ENCODE measurements at places on chromosomes 4 and X.

- H3K36me3 ChIP-seq = no peaks in the 10 kb centered on the region
- no peaks in the 10 kb centered on the region for H3K4me1 ChIP-seq
- no peaks in the 10 kb centered on the region for H3K27me3 ChIP-seq
- H3K4me3 ChIP-seq = no peak overlapping the region
Observed at GRCh38 chrX:85619962-85620361, 240.5 kb upstream of the POF1B start.

DNA sequence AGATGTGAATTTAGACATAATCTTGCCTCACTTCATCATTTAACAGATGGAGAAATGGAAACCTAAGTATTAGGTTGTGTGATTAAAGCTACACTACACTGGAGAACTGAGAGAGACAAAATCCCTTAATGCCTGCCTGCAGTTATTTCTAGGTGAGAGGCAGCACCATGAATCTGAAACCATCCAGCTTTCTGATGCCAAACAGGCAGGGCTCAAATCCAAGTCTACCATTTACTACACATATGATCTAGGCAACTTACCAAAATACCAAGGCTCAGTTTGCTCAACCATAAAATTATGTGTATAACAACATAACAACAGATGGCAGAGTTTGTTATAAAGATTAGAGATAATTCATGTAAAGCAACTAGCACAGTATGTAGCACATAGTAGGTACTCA lies 38.7 kb downstream of the GABRA4 start:
- peaks cover 6% of the 10 kb centered on the region for H3K4me1 ChIP-seq
- no peak overlapping the region for H3K27ac ChIP-seq
- H3K27me3 ChIP-seq = no peaks in the 10 kb centered on the region
- no peak for DNase-seq
- H3K36me3 ChIP-seq = no peaks in the 10 kb centered on the region

DNA sequence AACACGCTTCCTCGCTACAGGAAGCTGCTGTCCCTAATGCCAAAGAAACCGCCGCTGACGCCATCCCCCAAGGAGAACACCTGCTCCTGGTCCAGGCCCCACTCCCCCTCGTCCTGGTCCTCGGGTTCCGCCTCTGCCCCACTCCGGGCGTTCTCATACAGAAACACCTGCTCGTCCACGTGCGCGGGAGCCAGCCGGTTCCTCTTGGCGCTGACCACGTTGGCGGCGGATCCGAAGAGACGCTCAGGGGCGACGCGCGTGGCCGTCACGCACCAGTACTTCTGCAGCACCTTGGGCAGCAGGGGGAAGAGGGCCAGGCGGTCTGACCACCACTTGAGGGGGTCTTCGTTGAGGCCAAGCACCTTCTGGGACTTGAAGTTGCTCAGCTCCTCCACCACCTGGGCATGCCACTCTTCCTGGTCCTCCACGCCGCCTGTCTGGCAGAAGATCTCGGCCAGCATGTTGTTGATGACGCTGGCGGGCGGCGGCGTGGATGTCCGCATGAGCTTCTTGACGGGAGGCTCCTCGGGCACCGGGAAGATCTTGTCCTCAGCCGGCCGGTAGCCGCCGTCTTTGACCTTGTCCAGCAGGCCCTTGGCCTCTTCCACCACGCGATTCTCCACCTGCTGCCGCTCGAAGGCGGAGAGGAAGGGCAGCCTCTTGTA lies 12.0 kb downstream of the DHRSX start:
- H3K4me3 ChIP-seq = no peak overlapping the region
- DNase-seq = no peak
- H3K27ac ChIP-seq = no peak overlapping the region
- H3K36me3 ChIP-seq = peaks cover 51% of the 10 kb centered on the region

DNA sequence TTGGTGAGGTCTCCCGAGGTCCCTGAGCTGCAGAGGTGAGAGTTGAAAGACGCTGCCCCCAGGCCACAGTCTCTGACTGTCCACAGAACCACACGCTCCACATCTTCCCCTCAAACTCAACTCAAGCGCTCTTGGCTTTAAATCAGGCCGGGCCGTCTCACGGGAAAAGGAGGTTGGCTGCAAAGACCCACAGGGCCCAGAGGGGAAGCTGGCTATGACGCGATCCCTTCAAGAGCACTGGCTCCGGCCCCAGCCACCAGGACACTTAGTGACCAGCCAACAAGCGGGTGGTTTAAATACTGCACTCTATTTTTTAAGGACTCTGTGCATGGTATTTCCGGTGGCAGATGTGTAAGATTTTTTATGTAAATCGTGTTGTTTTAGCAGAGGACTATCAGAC lies 19.9 kb downstream of the LRPAP1 start:
- no peak for DNase-seq
- H3K4me3 ChIP-seq = no peak overlapping the region
- H3K27ac ChIP-seq = no peak overlapping the region
- no peaks in the 10 kb centered on the region for H3K4me1 ChIP-seq
- no peaks in the 10 kb centered on the region for H3K27me3 ChIP-seq

DNA sequence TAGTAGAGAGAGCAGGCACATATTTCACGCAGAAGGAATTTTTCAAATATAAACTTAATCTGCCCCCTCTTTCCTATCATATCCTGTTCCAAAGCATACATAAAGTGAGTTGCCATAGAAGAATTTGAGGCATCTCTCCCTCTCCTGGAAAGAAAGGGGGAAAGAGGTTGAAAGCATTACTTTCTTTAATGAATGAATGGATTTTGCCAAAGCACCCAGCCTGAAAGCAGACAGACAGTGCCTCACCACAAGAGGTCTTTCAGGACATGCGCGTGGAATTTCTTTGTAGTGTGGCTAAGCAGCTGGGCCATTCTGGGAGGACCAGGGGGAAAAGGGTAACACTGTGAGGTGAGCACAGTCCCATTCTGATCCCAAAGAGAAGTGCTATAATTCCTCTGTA lies 651.4 kb downstream of the IQCM start:
- peak; percentile 92 for DNase-seq
- H3K27me3 ChIP-seq = no peaks in the 10 kb centered on the region
- H3K36me3 ChIP-seq = no peaks in the 10 kb centered on the region
- H3K4me1 ChIP-seq = peaks cover 16% of the 10 kb centered on the region
- no peak overlapping the region for H3K4me3 ChIP-seq
- peak overlapping the region; percentile 65 for H3K27ac ChIP-seq

DNA sequence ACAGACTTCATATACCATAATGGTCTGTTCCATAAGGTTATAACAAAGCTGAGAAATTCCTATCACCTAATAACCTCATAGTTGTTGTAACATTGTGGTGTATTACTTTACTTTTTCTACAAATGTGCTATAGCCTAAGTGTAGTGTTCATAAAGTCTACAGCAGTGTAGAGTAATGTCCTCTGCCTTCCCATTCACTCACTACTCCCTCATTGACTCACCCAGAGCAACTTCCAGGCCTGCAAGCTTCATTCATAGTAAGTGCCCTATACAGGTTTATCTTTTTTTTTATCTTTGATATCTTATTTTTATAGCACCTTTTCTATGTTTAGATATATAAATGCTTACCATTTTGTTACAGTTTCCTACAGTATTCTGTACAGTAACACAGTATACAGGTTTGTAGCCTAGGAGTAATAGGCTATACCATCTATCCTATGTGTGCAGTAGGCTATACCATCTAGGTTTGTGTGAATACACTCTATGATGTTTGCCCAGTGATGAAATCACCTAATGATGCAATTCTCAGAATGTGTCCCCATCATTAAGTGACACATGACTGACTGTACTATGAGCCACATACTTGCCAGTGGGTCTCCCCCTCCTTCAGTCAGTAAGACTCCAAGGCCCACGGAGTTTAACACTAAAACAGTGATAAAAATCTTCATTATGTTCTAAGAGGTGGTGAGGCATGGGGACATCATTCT lies 299.9 kb downstream of the UNC5C start:
- H3K27ac ChIP-seq = no peak overlapping the region
- no peak for DNase-seq
- H3K27me3 ChIP-seq = no peaks in the 10 kb centered on the region
- H3K4me3 ChIP-seq = no peak overlapping the region
- no peaks in the 10 kb centered on the region for H3K36me3 ChIP-seq

DNA sequence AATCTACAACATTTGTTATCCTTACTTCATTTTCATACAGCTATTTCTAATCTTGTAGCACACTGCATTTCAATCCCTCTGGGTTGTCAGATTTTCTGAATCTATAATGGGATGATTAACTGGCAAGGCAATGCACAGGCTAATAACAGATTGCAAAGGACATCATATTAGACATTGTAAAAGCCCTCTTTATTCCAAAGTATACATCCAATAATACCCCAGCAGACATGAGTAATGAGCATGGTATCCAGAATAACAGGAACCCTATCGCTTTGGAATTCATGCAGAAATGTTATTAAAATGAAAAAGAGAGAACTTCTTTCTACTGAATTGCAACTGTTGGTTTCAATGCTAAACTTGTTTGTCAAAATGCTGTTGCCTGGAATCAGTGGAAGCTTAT lies 122.9 kb downstream of the C4orf33 start:
- H3K4me1 ChIP-seq = no peaks in the 10 kb centered on the region
- no peak overlapping the region for H3K4me3 ChIP-seq
- no peaks in the 10 kb centered on the region for H3K36me3 ChIP-seq
- no peaks in the 10 kb centered on the region for H3K27me3 ChIP-seq
- H3K27ac ChIP-seq = no peak overlapping the region

DNA sequence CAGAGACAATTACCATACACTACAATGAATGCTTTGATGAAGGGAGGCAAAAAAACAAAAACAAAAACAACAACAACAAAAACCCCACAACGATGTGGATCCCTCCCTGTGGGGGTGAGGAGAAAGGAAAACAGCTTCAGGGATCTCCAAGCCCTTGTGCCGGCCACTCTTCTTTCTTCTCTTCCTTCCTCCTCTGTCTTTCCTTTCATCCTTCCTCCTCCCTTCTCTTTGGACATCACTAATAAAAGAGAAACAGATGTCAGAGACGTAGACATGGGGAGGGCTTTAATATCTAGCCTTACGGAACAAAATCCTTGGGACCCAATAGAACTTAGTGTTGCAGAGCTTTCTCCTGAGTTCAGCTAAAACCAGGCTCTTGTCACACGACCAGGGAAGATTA lies 18.8 kb upstream of the STX18 start:
- H3K4me1 ChIP-seq = peaks cover 12% of the 10 kb centered on the region
- H3K27me3 ChIP-seq = no peaks in the 10 kb centered on the region
- no peak for DNase-seq
- no peaks in the 10 kb centered on the region for H3K36me3 ChIP-seq
- H3K4me3 ChIP-seq = no peak overlapping the region

GRCh38 chr4:169823685-169824084 lies 65.9 kb upstream of the HPF1 start:
- no peak overlapping the region for H3K27ac ChIP-seq
- H3K4me3 ChIP-seq = no peak overlapping the region
- peak; percentile 60 for DNase-seq
- no peaks in the 10 kb centered on the region for H3K36me3 ChIP-seq
- H3K4me1 ChIP-seq = no peaks in the 10 kb centered on the region

- no peaks in the 10 kb centered on the region for H3K4me1 ChIP-seq
- no peak overlapping the region for H3K27ac ChIP-seq
- no peak overlapping the region for H3K4me3 ChIP-seq
- H3K27me3 ChIP-seq = no peaks in the 10 kb centered on the region
Observed at GRCh38 chr4:155353923-155354540, 22.7 kb downstream of the MAP9 start.

DNA sequence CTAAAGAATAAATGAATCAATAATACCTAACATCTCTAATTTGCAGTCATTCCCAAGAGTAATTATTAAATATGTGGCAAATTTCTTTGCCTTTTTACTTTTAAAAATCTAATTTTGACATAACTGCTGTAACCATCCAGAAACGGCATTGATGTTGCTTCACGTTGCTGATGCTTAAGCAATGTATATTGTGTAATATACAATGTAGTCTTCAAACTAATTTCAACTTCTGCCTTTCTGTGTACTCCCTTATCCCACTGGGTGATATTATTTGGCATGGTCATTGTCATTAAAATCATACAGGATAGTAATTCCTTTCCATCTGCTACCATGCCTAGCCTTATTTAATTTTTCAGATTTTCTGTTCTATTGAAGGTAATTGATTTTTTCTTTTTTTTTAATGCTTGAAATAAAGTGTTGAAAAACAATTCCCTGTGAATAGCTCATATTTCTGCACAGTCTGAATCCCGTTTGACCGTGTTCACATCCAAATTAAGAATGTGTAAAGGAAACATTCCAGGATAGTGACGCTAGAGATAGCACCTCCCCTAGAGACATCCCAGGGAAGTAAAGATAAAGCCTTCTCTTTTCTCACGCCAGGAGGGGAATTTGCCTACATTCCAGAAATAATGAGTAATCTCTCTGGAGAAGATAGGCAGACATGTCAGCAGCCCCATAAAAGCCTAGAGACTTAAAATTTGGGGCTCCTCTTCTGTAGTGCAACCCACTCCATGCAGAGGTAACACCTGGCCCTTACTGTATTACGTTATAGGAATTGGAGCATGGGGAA lies 8.6 kb downstream of the FAM200B start:
- no peaks in the 10 kb centered on the region for H3K27me3 ChIP-seq
- peaks cover 4% of the 10 kb centered on the region for H3K36me3 ChIP-seq
- peaks cover 7% of the 10 kb centered on the region for H3K4me1 ChIP-seq
- H3K27ac ChIP-seq = peak overlapping the region; percentile 76
- peak; percentile 93 for DNase-seq
- H3K4me3 ChIP-seq = no peak overlapping the region

GRCh38 chrX:115940888-115941332 lies 229.6 kb upstream of the AGTR2 start:
- H3K27me3 ChIP-seq = peaks cover 21% of the 10 kb centered on the region
- no peak overlapping the region for H3K27ac ChIP-seq
- H3K4me3 ChIP-seq = peak overlapping the region; percentile 33
- peak; percentile 45 for DNase-seq

DNA sequence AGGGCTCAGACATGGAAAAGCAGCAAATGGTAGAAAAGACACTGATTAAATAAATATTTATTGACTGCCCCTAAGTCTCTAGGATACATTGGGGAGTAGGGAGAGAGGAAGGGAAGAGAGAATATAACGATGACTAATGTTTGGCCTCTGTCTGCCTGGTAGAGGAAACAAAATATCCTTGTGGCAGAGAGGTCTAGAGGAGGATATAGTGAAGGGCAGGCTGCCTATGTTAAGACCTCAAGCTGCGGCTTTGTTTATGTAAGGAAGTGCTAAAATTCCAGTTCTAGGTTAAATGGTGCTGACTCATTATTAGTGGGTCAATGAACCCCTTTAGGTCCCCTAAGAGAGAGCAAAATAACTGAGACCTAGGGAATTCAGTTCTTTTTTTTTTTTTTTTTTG lies 427.3 kb upstream of the FTHL17 start:
- no peaks in the 10 kb centered on the region for H3K36me3 ChIP-seq
- no peaks in the 10 kb centered on the region for H3K27me3 ChIP-seq
- DNase-seq = peak; percentile 42
- no peak overlapping the region for H3K27ac ChIP-seq

DNA sequence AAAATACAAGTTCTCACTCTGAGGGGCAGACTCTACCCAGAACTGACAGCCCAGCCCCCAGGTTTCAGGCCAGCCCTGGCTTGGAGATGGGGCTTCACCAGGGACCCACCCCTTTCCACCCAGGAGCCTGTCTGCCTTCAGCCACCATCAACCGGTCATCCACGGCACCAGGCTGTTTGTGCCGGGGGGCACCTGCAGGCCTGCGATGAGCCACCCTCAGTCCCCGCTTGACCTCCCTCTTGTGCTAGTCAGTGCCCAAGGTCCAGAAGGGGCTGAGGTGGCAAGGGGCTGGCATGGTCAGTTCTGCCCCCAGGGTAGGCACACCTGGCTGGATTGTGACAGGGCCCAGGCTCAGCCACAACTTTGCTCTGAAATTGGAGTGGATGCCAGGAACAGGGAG lies 82.1 kb downstream of the ADRA2C start:
- no peak overlapping the region for H3K4me3 ChIP-seq
- H3K27ac ChIP-seq = no peak overlapping the region
- no peaks in the 10 kb centered on the region for H3K4me1 ChIP-seq
- peaks cover 9% of the 10 kb centered on the region for H3K27me3 ChIP-seq

- no peaks in the 10 kb centered on the region for H3K4me1 ChIP-seq
- DNase-seq = peak; percentile 28
- H3K36me3 ChIP-seq = no peaks in the 10 kb centered on the region
- no peak overlapping the region for H3K4me3 ChIP-seq
- H3K27ac ChIP-seq = no peak overlapping the region
Observed at GRCh38 chr4:20764366-20764992, 64.2 kb downstream of the PACRGL start.

Measured in IMR-90 (cell line).